T-helper 1 cell (primary cell): ENCODE measurements at places on chromosomes 12 and 14.

DNA sequence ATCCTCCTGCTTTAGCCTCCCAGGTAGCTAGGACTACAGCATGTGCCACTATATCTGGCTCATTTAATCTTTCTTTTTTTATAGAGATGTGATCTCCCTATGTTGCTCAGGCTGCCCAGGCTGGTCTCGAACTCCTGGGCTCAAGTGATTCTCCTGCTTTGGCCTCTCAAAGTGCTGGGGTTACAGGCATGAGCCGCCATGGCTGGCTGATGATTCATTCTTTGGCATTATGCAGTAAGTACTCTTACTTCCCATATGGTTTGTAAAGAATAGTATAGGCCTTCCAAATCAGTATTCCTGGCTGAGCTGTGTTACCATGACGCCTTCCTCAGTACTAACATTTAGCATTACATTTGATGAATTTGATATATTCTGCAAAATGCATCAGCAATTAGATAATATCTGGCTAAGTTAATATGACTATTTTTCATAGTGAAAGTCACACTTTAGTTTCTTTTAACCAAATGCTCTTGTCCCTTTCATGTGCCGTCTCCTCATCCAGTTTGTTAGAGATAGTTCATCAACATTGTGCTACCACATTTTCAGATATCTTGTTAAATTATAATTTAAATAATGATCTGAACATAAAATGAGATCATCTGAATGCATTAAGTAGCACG lies 3.2 kb upstream of the MIA2 start:
- no peak for DNase-seq

DNA sequence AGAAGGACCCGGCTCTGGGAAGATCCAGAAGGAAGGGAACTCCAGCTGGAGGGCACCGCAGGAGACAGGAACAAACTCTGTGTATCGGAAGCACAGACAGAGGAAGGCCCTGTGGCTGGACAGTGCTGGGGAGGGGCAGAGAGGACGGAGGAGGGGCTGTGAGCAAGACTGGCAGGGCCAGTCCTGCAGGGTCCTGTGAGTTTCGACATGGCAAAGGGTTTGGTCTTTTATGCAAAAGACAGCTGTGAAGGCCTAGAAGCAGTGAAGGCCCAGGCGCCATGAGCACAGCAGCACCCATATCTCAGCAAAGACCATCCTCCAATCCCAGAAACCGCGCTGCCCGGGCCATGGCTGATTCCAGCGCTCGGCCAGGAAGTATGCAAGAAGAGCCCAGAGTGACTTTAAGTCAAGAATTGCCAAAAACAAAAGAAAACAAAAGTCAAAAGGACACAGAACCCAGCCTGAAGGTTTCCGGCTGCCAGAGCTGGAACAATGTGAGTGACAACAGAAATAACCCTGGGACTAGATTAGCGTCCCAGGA lies 126.5 kb downstream of the NCOR2 start:
- DNase-seq: no peak

DNA sequence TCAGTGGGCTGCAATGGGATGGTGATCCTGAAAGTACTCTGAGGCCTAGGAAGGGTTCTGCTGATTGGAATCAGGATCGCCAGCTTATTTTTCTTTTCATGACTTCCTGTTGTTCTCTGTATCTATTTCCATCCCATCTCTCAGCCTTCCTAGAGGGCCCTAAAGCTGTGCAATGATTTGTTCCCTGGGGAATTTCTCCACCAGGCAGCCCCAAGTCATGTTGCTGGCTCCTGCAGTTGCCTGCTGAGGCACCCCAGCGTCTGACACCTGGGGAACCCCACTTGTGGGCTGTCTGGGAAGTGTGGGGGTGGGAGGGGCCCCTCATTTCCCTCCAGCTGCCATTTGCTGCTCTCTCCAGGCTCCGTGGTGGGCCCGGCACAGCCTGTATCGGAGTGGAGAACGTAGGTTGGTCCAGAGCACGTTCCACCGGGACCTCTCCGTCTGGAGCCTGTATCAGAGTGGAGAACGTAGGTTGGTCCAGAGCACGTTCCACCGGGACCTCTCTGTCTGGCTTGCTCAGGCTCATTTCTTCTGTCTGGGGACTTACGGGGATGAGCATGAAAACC lies 138.3 kb downstream of the TSPAN9 start:
- no peak for DNase-seq

- no peak for DNase-seq
Observed at GRCh38 chr12:7069386-7069785, 8.9 kb downstream of the C1S start.

GRCh38 chr12:124434951-124435805 lies 132.2 kb downstream of the NCOR2 start:
- DNase-seq: no peak

DNA sequence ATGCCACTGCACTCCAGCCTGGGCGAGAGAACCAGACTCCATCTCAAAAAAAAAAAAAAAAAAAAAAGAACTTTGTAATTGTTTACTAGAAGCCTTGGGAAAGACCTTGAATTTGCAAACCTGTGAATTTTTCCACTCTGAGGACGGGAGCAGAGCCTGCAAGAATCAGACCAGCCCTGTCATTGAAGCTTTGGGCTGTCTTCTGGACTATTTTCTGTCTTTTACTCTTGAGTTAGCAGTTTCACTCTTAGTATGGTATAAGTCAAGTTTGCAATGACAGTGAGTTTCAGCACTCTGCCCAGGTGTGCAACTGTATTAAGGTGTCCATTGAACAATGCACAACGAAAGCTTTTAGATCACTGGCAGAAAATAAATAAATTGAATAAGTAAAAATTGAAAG lies 81.4 kb upstream of the KRAS start:
- no peak for DNase-seq

DNA sequence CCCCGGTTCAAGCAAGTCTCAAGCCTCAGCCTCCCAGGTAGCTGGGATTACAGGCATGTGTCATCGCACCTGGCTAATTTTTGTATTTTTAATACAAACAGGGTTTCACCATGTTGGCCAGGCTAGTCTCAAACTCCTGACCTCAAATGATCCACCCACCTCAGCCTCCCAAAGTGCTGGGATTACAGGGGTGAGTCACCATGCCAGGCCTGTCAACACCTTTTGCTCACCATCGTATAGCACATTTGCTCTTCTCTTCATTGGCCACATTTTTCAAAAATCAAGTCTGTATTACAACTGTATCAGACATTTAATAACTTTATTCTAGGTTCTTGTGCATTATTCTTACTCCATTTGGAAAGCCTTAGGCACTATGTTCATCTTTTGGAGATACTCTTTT lies 50.3 kb downstream of the BCAT1 start:
- no peak for DNase-seq

- DNase-seq: no peak
Observed at GRCh38 chr14:58740379-58740935, 102.7 kb downstream of the DACT1 start.

GRCh38 chr14:98799891-98800290 lies 472.1 kb downstream of the BCL11B start:
- DNase-seq: no peak

DNA sequence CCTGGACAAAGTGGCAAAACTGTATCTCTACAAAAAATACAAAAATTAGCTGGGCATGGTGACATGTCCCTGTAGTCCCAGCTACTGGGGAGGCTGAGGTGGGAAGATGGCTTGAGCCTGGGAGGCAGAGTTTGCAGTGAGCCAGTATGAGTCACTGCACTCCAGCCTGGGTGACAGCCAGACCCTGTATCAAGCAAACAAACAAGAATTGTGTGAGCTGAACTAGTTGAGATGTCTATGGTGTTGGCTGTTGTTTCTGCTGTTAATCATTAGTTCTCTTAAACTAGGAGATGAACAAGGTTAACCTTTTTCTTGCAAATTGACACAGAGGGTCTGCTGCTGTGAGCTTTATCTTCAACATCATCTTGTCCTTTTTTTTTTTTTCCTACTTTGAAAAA lies 23.6 kb downstream of the RASSF3 start:
- no peak for DNase-seq

DNA sequence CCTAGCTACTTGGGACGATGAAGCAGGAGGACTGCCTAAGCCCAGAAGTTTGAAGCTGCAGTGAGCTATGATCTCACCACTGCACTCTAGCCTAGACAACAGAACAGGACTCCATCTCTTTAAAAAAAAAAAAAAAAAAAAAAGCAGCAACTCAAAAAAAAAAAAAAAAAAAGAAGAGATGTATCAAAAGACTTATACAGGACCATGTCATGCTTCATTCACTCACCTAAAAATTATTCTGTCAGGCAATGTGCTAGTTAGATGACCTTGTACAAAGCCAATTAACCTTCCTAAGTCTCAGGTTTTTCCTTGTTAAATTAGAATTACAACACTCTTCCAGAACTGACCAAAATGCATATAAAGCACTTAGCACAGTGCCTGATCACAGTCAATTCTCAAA lies 50.9 kb downstream of the BAZ1A start:
- no peak for DNase-seq

GRCh38 chr14:31835049-31835448 lies 242.1 kb upstream of the ARHGAP5 start:
- no peak for DNase-seq

- DNase-seq: no peak
Observed at GRCh38 chr14:74771399-74771798, 8.3 kb downstream of the YLPM1 start.

DNA sequence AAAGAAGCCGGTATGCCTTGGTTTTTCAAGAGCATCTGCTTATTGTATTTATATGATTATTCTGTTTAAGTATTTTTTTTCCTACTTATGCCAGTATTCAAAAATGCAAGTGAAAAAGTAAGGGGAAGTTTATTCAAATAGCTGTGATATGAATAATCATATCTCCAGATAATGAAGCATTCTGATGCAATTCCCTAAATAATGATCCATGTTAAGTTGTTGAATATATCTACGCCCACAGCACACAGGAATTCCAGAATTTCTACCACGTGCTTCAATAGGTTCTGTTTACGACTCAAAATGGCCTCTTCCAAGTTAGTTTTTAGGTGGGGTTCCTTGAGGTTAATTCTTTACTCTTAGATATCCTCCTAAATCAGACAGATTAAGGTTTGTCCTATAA lies 208.3 kb downstream of the NAV3 start:
- DNase-seq: no peak

DNA sequence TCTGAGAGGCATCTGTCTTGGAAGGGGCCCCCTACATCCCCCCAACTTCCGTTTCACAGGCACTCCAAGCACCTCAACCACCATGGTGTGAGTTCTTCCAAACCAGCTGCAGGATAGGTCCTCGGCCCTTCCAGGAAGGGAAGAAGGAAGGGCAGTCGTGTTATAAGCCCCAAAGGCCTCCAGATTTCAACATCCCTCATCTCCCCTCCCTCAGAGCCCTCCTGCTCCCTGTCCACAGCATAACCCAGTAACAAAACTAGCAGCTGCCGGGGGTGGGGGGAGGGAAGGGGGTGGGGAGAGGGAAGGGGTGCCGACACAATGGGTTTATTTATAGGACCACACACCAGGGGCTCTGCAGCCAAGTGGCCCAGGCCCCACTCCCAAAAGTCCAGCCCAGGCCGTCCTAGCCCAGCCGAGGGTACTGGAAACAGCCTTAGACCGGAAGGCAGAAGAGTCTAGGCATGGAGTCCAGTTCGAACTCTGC lies 18.3 kb downstream of the NCKAP5L start:
- DNase-seq: no peak

- DNase-seq: no peak
Observed at GRCh38 chr12:119372540-119372939, 38.0 kb downstream of the CCDC60 start.

GRCh38 chr12:12538535-12538934 lies 24.1 kb downstream of the DUSP16 start:
- DNase-seq: no peak

GRCh38 chr14:67851785-67852410 lies 32.3 kb downstream of the RAD51B start:
- DNase-seq: no peak

DNA sequence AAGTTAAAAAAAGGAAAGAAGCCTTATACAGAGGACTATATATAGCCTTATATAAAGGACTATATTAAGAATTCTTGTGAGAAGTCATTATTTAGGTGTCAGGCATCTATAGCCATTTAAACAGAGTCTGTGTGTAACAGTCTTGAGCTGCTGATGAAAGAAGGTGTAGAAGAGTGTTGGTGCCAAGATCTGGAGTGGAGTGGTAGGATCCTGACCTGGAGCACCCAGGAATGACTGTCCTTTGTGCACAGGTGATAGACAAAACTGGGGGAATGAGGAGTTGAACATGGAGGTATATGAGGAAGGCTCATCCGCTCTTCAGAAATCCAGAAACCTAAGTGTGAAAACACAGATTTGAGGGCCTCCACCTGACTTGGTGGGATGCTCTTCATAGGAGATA lies 747.3 kb downstream of the NRXN3 start:
- DNase-seq: no peak

DNA sequence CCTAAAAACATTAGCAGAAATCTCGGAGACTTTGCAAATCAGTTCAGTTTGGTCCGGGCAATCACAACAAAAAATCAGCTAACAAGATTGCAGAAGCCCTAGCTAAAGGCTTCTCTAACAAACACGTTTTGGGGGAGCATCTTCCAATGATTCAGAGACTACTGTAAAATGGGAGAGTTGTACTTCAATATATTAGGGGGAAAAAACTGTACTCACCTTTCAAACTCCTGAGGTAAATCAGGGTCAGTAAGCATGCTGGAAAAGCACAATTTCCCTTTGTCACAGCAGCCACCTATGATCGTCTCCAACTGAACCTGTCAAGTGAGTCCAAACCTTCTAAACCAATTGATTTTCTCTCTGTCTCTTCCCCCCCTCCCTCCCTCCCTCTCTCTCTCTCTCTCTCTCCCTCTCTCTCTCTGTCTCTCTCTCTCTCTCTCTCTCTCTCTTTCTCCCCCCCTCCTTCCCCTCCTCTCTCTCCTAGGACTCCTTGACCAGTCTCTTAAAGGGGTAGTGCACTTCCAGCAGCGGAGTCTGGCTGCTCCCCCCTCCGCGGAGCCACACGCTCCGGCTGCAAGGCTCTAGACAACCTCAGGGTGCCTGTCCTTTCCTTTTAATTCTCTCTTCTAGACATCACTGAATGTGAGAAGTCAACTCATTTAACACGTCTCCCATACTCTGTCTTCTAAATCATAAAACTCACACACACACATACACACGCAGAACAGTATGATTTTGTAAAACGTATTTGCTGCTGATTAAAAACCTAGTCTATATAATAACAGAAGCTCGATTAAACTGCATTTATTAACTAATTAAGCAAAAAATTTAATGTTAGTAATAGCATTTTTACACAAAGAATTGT lies at the start of gene SOX5:
Gene SOX5, minus strand, starts transcription at position 323 of the 862 bp plus-strand sequence. Its CDS starts 69 bp downstream, at position 254.
- DNase-seq: no peak

GRCh38 chr12:53180931-53181645 lies 363 bp upstream of the CSAD start:
- DNase-seq: no peak

- DNase-seq: no peak
Observed at GRCh38 chr14:33914676-33915516, 36.0 kb downstream of the EGLN3 start.

GRCh38 chr14:30585204-30585603 lies 26.2 kb downstream of the G2E3 start:
- DNase-seq: no peak

- no peak for DNase-seq
Observed at GRCh38 chr12:91384806-91385205, 202.2 kb upstream of the DCN start.

DNA sequence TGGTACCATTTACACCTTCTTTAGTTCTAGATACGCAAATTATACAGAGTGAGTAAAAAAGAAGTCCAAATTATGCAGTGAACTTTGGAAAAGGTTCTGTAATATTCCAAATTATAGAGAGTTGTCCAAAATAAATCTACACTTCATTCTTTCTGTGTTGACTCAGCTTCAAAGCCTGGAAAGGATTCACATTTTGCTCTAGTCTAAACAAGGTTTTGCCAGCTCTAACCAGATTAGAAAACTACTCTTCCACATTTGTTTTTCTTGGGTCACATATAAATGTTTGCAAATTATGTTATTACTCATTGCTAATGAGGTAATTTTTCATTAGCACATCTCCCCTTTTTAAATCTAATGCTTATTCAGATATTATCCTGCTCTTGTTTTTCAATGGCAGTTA lies 1562.4 kb upstream of the SEL1L start:
- DNase-seq: no peak
